Tibial artery (tissue), 4 donors: ENCODE measurements at places on chromosomes 2 and 18.

DNA sequence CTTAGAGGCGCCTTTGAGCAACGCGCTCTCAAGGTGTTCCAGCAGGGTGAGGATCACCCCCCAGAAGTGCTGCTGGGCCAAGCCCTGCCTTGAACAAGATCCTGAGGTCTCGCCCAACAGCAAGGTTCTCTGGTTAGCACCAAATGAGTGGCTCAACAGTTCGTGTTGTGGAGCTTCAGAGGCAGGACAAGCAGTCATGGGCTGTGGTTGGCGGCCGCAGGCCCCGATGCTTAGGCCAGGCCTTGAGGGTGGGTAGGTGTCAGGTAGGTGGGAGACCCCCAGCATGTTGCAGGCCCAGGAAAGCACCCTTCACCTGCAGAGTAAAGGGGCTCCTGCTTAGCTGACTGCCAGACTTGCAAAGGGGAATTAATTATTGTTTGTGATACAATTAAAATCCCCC, 70.2 kb upstream of the FOSL2 start:
- no peak for DNase-seq

GRCh38 chr2:172374318-172375240, 52.8 kb upstream of the ITGA6 start:
- no peak for DNase-seq

DNA sequence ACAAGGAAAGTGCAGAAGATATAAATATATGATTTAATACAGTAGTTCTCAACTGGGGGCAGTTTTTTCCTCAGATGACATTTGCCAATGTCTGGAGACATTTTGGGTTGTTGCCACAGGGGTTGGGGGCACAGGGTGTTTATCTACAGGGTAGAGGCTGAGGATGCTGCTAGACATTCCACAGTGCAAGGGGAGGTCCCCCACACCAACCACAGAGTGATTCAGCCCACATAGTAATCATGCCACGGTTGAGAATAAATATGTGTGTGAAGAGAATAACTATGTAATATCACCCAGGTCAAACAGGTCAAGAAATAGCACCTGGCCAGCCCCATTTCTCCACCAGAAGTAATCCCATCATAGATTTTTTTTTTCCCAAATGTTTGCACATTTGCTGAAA, 17.9 kb downstream of the DYSF start:
- DNase-seq, result no peak

DNA sequence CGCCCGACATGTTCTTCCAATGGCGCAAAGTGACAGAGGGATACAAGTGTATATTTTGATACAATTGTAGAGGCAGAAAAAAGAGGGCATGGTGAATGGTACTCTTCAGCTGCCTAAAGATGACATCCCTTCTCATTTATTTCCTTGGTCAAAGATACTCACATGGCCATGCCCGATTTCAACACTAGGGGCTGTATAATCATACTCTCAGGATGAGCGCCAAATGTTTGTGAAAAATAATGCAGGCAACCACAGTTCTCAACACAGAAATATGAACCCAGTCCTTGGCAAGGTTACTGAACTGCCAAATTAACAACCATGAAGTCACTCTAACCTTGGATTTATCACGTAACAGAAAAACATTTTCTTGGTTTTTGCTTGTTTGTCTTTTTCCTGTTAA, 204.4 kb downstream of the CCDC102B start:
- no peak for DNase-seq

GRCh38 chr2:21395366-21395765, 271.6 kb downstream of the TDRD15 start:
- no peak for DNase-seq

DNA sequence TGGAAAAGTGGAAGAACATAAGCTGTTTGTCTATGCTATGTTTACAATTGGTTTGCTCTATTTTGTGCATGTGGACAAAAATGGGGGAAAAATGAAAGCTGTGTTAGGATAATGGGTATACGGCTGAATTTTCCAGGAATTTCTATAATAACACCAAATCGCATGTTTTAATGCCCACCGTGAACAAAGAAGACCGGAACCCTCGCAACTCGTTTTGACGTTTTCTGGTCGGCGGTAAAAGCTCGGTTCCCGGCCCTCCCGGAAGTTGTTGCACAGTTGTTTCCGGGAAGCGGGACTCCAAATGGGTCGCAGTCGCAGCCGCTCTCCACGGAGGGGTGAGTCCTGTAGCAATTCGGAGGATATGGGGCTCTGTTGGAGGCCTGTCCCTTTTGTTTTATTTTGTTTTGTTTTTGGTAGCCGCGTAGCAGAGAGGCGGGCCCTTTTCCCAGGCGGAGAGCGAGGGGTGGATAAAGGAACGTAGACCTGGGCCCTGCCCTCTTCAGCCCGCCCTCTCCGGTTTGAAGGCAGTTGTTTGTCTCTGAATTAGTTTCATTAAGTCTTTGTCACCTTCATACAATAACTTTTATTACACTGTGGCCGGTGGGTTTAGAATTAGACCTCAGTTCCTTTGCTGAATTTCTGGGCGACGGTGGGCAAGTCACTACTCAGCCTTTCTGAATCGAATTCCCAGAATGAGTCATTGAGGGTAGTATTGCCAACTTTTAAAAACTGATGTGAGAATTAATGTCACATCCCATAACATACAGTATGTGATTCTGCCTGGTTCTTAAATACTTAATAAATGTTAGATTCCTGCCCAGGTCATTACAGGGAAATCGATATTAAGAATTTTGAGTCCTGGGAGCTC, at the start of gene SNRNP27:
TSS of gene SNRNP27 (plus strand) at position 273 of the 868 bp plus-strand sequence. CDS start at position 302, 29 bp downstream.
- DNase-seq, result peak; percentile 85

DNA sequence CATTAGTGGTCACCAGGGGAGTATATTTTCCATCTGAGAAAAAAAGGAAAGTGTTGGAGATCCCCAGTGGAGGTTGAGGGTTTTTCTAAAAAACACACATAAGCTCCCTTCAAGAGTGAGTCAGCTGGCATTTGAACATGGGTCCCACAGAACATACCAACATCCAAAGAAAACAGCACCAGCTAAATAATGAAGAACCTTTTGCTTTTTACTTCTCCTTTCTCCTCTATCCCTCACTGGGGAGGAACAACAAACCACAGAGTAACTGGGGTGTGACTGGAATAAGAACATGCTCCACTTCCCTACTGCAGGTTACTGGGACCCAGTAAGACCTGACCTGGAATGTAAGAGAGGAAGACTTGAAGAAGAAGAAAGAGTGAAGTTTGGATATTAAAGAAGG, 56.5 kb upstream of the RAPH1 start:
- DNase-seq, result no peak

- no peak for DNase-seq
These were observed 29.9 kb downstream of the HDHD2 start for GRCh38 chr18:47120428-47120827.

DNA sequence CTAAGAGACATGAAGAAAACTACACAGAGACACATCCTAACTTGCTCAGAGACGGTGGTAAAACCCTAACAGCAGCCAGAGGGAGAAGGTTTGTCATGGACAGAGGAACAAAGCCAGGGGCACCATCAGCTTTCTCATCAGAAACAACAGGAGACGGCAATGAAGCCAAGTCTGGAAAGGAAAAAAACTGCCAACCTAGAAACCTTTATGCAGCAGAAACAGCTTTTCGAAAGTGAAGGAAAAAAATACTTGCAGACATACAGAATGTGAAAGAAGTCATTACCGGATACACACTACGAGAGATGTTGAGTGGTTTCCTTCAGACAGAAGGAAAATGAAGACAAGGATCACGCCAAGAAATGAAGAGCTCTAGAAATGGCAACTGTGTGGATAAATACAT, 55.9 kb downstream of the ANO7 start:
- no peak for DNase-seq

GRCh38 chr2:25421820-25422411, 80.2 kb upstream of the DNMT3A start:
- no peak for DNase-seq

DNA sequence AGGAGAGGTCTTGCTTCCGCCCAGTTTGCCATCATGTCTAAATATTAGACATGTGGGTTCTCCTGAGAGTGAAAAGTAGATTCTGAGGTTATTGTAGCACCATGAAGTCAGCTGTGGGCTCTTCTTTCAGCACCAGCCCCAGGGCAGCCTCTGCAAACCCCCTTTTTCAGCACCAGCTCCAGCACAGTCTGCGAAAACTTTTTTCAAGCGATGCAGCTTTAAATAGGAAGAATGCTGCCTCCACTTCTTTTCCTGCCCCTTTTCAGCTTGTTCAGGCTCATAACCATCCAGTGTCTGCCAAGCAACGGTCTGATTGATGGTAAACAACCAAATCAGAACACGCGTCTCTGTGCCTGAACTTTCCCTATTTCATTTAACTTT, at the start of gene COL5A2:
TSS of gene COL5A2 (minus strand) at position 192 of the 381 bp plus-strand sequence. CDS start at position 35, 157 bp downstream.
- DNase-seq, result peak; percentile 71

- no peak for DNase-seq
These were observed 5.7 kb downstream of the GREB1 start for GRCh38 chr2:11539317-11540147.

GRCh38 chr2:63680455-63680854, 91.7 kb downstream of the MDH1 start:
- no peak for DNase-seq

GRCh38 chr2:207606829-207607228, 18.4 kb downstream of the METTL21A start:
- no peak for DNase-seq

- DNase-seq, result no peak
These were observed 5.8 kb upstream of the FAM228A start for GRCh38 chr2:24169023-24169422.

DNA sequence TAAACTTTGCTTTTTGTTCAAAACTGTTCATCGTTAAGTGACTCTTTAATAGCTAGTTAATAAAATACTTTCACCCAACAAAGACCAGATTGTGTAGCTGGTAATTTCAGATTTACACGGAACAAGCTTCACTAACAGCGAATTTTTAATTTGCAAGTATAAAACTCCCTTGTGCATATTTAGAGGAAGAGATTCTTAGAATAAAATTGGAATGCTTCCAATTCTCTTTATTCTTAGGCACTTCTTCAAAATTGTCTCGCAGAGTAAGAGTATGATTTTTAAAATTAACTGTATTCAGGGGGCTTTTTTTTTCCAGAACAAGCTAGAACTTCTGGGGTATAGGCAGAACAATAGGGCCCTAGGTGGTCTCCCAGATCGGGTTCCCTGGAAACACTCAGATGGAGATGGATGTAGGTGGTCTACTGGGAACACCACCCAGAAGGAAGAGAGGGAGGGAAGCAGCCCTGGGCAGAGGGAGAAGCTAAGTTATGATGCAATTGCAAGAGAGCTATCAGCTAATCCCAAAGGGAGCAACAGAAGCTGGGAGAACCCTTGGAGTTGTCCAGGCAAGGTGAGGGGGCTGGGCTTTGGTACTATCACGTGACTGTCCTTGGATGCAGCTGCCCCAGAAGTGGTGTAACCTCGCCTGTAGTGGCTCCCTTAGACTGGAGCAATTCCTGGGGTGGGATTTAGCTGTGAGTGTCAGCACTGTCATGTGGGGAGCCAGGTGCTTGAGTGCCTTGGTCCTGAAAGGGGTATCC, 151.7 kb upstream of the ASB18 start:
- no peak for DNase-seq

- no peak for DNase-seq
These were observed 15.7 kb downstream of the ZNF407 start for GRCh38 chr18:74613381-74613780.

DNA sequence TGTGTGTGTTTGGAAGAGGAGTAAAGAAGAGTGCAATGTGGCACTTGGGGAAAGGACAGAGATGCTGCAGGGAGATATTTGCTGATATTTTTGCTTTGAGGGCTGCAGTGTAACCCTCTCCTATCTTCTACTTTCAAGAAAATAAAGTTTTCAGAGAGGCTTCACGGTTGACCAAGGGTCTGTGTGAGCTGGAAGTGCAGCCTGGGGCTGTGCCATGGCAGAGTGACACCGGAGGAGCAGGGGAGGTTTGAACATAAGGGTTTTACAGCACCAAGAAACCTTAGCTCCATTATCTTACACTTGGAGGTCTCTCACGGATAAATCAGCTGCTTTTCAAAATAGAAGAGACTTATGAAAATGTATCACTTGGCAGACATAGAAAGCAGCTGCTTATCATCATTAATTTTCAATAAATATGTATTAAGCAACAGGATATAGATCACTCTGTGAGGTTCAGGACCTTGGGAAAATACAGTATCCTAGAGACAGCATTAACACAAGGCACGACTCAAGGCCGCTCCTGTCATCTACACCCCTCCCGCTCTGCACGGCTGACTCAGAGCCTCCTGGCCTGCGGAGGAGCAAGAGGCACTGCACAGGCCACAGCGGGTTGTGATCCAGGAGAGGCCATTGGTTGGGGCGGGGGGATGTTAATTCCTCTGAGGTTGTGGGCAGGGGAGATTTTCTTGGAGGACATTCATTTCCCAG, 127.8 kb downstream of the COPS8 start:
- DNase-seq, result peak; percentile 67

GRCh38 chr2:240517342-240517741, 40.4 kb downstream of the ANKMY1 start:
- no peak for DNase-seq

DNA sequence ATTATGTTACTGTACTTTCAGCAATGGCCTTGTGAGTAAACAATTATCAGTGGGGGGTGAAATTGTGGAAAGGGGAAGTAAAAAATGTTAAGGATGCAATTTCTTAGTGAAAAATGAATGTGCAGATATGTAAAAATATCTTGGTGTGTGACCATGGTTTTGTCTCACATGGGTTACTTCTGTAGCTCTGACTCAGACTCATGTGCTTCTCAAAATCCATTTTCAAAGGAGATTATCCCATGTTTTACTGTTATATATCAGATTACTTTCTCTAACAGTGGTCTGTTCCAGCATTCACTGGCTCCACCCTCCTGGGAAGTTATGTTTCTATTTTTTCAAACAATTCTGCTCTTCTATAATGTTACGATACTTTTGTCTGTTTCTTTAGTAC, 298.2 kb upstream of the COL3A1 start:
- no peak for DNase-seq

DNA sequence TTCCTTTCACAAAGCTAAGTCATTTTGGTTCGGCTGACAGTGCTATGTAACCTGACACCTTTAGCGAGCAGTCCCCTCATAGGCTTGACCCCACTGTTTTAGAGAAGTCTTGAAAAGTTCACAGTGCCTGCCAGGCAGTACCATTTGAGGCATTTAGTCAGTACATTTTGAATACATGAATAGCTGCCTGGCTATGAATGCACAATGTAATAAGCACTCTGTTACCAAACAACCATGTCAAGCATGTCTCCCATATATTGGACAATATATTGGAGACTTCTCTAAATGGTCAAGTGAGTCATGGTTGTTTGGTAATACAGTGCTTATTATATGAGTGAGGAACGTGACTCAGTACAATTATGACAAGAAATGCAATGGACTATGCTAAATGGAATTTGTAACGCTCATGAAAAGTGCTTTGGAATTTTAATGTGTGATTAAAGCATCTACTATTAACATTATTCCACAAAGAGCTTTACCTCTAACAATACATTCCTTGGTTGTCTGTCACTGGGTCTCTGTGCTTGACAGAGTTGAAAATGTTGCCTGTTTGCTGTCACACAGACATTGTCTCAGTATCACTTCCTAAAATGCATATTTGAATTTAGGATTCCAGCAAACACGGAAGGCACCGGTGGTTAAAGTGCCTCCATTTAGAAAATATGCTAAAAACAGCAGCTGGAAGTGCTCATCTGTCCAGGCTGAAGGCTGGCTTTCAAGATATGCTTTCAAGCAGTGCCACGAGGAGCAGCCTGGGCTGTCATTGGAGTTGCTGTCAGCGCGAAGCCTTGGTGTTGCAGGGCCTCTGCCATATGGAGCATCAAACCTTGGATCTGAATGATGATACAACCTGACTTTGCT, 458.6 kb downstream of the FBXO15 start:
- no peak for DNase-seq
